Activated CD8-positive, alpha-beta memory T cell treated with anti-CD3 and anti-CD28 coated beads, Interleukin-2, amount 10 ng/mL, durations not matched to agents 7 days and 5 days (primary cell): ENCODE measurements at places on chromosomes 6 and 20. TPM values are rescaled to one million over a fixed set of nuclear protein-coding genes. Genes with fewer than 3 reads are reported as not detected.

SLC17A3 gene
- total RNA-seq, result 0.76 TPM

DNA sequence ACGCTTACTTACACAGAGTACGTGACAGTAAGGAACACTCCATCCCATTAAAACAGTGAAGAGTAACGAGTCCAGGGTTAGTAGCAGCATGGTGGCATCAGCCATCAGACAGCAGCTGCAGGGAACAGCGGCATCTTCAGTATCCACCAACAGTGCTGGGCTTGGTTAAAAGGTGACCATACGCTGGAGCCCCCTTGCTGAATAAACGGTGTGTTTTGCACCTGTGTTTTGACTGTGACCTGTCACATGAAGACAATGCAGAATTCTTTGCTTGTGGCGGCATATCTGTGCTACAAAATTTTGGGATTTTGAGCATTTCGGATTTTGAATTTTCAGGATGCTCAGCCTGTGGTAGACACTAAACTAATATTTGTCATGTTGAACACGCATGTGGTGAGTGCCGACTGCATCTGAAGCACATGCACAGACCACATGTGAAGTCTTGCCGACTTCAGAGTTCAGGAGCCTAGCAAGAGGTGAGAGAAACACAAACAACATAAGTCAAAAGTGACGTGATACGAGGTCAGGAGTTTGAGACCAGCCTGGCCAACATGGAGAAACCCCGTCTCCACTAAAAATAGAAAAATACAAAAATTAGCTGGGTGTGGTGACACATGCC is 69.3 kb upstream of the FRMD1 start:
- H3K4me1 ChIP-seq, result no peaks in the 10 kb centered on the region
- H3K27ac ChIP-seq, result no peak overlapping the region
- peaks cover 10% of the 10 kb centered on the region for H3K27me3 ChIP-seq
- no peak for DNase-seq

GRCh38 chr6:107108201-107108890 is 7.0 kb downstream of the BEND3 start:
- H3K36me3 ChIP-seq, result peaks cover 1% of the 10 kb centered on the region
- DNase-seq, result no peak
- H3K4me3 ChIP-seq, result no peak overlapping the region
- peaks cover 4% of the 10 kb centered on the region for H3K4me1 ChIP-seq
- H3K27me3 ChIP-seq, result no peaks in the 10 kb centered on the region

GRCh38 chr20:52787216-52787615 is 184.9 kb upstream of the TSHZ2 start:
- no peaks in the 10 kb centered on the region for H3K27me3 ChIP-seq
- no peak overlapping the region for H3K27ac ChIP-seq
- no peaks in the 10 kb centered on the region for H3K36me3 ChIP-seq
- H3K4me1 ChIP-seq, result no peaks in the 10 kb centered on the region

GRCh38 chr6:42367353-42368011 is 84.2 kb downstream of the TRERF1 start:
- DNase-seq, result peak; percentile 71
- H3K27ac ChIP-seq, result peak overlapping the region; percentile 97
- no peaks in the 10 kb centered on the region for H3K27me3 ChIP-seq

DNA sequence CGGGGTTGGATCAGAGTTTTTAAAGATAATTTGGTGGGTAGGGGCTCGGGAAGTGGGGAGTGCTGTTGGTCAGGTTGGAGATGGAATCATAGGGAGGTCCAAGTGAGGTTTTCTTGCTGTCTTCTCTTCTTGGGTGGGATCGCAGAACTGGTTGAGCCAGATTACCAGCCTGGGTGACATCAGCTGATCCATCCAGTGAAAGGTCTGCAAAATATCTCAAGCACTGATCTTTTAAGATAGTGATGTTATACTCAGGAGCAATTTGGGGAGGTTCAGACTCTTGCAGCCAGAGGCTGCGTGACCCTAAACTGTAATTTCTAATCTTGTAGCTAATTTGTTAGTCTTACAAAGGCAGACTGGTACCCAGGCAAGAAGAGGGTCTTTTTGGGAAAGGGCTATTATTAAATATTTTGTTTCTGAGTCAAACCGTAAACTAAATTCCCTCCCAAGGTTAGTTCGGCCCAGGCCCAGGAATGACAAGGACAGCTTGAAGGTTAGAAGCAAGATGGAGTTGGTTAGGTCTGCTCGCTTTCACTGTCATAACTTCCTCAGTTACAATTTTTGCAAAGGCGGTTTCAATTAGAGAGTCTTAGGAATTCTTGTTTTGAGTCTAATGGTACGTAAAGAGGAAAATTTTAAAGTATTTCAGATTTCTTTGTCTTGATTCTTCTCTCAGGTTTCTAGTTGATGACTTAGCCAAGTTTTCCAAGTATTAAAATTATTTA is 53.1 kb downstream of the SCAF8 start:
- H3K27ac ChIP-seq, result no peak overlapping the region
- peaks cover 21% of the 10 kb centered on the region for H3K4me1 ChIP-seq
- H3K36me3 ChIP-seq, result peaks cover 34% of the 10 kb centered on the region
- DNase-seq, result no peak
- no peaks in the 10 kb centered on the region for H3K27me3 ChIP-seq
- H3K4me3 ChIP-seq, result no peak overlapping the region

- H3K36me3 ChIP-seq, result no peaks in the 10 kb centered on the region
- H3K4me1 ChIP-seq, result no peaks in the 10 kb centered on the region
- no peak for DNase-seq
These were observed 145.1 kb upstream of the FKBP1C start for GRCh38 chr6:63066055-63066704.
